Naive thymus-derived CD4-positive, alpha-beta T cell (primary cell): ENCODE measurements at places on chromosomes 5 and 9. TPM values are rescaled to one million over a fixed set of nuclear protein-coding genes. Genes with fewer than 3 reads are reported as not detected.

The COX7C gene
- 443 and 464 TPM in 2 replicates for total RNA-seq

The LVRN gene
- total RNA-seq, result not detected

The FOXI1 gene
- 0.29 TPM for total RNA-seq

The SPINK7 gene
- total RNA-seq, result not detected in 2 replicates

The RANBP17 gene
- total RNA-seq, result not detected
